Fibroblast of pulmonary artery (primary cell): ENCODE measurements at places on chromosomes 5 and 9.

DNA sequence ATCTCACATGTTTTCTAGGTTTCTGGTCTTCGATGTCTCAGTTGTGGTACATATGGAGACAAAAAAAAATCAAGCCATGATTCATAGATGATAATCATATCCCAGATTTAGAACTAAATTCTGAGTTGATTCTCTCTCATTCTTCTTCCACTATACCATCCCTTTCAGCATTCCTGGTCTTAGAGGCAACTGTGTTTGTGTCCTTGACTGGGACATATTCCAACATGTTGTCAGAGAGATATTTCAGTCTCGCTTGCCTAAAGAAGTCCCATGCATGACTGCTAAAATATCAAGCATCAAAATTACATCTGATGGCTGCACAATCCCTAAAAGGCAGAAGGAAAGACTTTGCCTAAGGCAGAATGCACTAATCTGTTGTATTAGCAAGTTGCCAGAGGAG, 236.6 kb downstream of the PSAT1 start:
- no peak for DNase-seq

DNA sequence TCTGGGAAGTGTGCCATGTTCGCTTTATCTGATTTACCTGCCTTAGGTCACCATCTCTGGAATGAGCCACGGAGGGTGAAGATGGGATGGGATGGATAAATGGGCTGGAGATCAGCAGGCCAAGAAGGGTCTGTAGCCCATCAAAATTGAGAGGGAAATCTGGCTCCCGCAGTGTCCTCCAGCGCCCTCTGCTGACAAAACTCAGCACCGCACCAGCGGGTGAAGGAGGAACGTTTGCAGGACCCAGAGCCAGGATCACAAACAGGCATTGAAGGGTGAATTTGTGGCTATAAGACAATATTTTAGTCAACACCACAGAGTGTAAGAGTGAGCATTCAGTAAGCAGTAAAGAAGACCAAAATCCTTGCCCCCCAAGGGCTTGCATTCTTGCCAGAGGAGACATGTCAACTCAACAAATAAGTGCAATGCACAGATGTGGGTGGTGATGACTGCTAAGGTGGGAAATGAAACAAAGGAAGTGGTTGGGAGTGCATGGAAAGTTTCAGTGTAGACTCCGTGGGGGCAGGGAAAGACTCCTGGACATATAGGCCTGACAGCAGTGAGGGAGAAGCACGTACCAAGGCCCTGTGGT, 124.4 kb downstream of the TENT4A start:
- DNase-seq: no peak

DNA sequence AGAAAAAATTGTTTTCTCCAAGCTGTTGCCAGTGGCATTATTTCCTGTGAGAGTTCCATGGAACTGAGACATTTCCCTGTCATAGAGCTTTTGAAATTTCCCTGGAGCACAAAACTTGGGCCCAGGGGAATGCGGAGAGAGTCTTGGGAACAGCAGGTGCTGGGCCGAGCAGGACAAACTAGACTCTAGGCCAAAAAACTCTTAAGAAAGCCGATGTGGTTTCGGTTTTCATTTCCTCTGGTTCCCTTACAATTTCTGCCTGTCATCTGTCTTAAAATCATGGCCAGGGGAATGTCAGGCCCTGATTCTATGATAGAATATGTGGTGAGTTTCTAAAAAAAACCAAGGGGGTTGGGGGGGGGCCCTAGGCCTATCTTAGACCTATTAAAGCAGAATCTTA, 4.6 kb downstream of the SLC35A4 start:
- no peak for DNase-seq

DNA sequence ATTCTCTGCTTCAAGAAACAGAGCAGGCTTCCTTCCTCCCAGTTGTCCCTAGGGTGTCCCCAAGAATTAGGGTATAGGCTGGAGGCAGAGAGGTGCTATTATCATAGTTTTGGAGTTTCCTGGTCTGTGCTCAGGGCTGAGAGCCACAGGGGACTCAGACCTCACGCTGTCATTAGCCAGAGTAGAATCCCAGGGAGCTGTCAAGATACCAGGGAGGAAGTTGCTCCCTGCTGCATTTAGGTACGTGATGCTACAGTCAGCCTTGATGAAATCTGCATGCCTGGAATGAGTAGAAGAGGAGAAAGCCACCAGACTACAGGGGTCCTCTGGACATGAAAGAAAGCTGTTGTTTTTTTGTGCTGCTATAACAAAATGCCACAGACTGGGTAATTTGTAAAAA, 273.2 kb downstream of the SH3GL2 start:
- DNase-seq: no peak

DNA sequence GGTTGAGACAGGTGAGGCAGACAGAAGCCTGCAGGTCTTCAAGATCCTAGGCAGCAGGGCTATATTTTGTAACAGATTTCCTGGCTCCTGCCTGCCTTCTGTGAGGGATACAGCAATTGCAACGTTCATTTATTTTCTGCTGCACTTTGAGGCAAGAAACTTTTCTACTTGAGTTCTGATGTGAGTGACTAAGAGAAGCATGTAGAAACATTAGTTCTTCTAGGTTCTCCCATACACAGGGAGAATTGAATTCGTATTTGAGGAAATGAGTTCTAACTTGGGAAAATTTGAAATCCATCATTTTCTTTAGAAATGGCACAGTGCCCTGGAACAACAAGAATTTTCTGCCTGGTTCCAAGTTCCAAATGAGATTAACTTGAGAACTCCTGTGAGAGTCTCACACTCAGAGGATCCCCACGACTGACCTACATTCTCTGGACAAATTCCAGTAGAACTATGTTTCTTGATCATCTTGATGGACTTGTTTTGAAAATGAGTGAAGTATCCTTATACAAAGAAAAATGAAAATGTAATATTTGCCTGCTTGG, 15.0 kb downstream of the MAMDC2 start:
- DNase-seq: no peak

GRCh38 chr5:1722877-1723276, 76.8 kb downstream of the MRPL36 start:
- DNase-seq: no peak

DNA sequence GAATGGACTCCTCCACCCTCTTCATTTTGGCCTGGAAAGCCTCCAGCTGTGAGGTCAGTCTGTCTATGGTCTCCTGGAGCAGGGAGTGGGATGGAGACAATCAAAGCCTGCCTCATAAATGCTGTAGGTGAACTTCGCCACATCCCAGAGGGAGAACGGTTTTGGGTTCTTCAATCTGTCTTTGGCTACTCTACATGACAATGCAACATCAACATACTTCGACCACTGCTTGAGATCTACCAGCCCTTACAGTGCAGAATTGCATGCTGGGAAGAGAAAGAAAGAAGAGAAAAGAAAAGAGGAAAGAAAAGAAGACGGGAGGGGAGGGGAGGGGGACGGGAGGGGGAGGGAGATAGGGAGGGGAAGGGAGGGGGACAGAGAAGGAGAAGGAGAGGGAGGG, 28.5 kb upstream of the ANXA6 start:
- no peak for DNase-seq
